ENCODE measurements at places on chromosomes 5 and 9.

- no peak for DNase-seq
Observed at GRCh38 chr9:112921549-112921948, 30.9 kb upstream of the SLC46A2 start.

GRCh38 chr5:151724360-151724759 is 34.1 kb downstream of the ATOX1 start:
- DNase-seq, result no peak

DNA sequence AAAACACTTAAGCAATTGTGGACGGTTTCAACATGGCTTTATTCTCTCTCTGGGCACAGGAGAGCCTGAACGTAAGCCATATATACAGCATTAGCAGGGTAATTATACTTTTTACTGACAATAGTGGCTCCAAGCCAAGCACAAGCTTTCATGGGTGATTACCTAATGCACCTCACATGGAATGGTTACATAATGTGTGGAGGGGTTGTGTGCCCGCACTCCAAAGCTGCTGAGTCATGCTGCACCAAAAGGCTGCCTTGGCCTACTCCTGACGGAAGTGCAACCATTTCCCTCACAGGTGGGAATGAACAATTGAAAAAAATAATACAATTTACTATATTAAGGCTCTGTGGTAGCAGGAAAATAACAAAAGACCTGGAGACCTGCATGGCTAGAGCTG is 86.5 kb upstream of the ATP10B start:
- no peak for DNase-seq

- DNase-seq, result no peak
Observed at GRCh38 chr9:129407905-129408452, 212.9 kb downstream of the C9orf50 start.

Data from SJSA1 (cell line).